ENCODE measurements at places on chromosomes 16 and 17.

DNA sequence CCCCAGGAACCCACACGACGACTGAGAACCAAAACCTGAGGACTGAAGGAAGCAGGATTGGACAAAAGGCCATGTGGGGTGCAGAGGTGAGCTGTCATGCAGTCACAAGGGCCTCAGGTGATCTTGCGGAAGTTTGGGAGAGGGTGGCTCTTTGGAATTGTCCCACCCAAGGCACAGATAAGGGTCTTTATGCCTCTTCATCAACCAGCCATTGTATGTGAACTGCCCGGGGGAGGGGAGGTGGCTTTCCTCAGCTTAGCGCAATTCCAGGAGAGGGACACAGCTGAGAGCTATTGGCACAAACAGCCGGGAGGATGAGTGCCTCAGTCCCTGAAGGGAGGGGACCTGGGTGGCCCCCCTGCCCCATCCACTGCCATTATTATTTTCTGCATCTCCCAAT, 55.1 kb upstream of the PHOSPHO1 start:
- no peak for DNase-seq

- no peak for DNase-seq
These were observed 364.9 kb upstream of the PMFBP1 start for GRCh38 chr16:72536723-72537435.

- DNase-seq: no peak
These were observed 234.5 kb downstream of the C16orf78 start for GRCh38 chr16:49608098-49608497.

DNA sequence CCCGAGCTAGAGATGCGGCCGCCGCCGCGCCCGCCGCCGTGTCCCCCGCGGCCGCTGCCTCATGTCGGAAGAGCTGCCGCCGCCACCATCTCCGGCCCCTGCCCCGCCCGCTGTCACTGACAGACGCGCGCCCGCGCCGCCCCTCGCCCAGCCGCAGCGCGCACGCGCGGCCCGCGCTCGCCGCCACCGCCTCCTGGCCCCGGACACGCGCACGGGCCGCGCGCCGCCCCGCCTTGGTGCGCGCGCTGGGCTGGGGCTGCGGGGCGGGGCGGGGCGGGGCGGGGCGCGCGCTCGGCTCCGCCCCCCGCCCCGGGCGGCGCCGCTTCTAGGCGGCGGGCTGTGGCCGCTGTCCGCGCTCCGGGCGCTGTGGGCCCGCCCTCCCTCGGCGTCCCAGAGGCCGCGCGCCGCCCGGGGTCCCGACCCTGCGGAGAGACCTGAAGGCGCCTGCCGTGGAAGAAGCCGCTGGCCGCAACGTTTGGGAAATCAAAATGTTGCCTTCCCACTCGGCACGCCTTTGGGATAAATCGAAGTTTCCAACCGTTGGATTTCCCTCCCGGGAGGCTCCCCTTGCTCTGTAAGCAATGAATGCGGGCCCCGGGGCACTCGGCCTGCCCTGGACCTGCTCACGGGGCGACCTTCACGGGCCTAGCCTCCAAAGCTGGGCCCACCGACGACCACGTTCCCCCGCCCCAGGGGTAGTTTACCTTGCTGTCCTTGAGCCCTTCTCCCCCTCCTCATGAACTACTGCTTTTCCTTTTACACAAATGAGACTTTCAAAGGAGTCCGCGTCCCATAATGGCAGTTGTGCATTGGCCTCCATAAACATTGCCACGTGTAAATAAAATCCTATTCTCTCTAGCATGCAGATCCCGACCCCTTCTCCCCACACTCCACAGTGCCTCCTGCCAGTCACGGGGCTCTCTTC, at the start of gene ADCY9:
Gene ADCY9 (minus strand): TSS at position 118 of the 925 bp plus-strand sequence. CDS start 1,000 bp downstream, outside the sequence.
- DNase-seq: peak; percentile 76

GRCh38 chr17:80818871-80819270, 172.8 kb upstream of the CHMP6 start:
- DNase-seq: no peak

GRCh38 chr16:28876019-28876659, 2.1 kb upstream of the ATP2A1 start:
- DNase-seq: no peak

DNA sequence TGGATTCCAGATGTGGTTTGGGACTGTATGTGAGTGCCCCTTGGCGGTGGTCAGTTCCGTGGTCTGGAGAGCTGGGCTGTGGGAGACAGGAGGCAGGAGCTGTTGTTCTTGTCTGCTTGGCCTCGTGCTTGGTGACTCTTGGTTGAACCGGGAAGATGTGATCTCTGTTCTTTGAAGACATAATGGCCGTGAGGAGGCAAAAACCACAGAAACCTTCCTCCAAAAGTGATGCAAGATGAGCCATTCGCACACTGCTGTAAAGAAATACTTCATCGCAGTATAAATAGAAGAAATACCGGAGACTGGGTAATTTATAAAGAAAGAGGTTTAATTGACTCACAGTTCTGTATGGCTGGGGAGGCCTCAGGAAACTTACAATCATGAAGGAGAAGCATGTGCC, 128.8 kb downstream of the RAP1GAP2 start:
- no peak for DNase-seq

- DNase-seq: peak; percentile 81
These were observed 3.6 kb downstream of the CORO1A start for GRCh38 chr16:30186782-30187555.

- DNase-seq: no peak
These were observed 114.5 kb downstream of the RMI2 start for GRCh38 chr16:11459722-11460121.

GRCh38 chr17:12765548-12765947, 23.8 kb upstream of the ARHGAP44 start:
- no peak for DNase-seq

- DNase-seq: no peak
These were observed 8.8 kb upstream of the LPCAT2 start for GRCh38 chr16:55499951-55500529.

- DNase-seq: no peak
These were observed 14.6 kb upstream of the ENPP7 start for GRCh38 chr17:79715943-79716797.

DNA sequence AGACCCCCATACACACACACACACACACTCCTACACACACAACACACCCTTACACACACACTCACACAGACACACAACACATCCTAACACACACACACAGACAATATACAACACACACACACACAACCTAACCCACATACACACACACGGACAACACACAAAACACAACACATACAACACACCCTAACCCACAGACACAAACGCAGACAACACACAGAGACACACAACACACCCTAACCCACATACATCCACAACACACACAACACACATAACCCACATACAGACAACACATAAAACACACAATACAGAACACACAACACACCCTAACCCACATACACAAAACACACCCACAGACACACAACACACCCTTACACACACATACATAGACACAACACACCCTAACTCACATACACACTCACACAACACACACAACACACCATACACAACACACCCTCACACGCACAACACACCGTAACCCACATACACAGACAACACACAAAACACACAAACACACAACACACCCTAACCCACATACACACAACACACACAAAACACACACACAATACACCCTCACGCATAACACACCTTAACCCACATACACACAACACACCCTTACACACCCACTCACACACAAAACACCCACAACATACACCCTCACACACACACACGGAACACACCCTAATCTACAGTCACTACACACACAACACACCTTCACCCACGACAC, 4.4 kb downstream of the ASGR1 start:
- no peak for DNase-seq

GRCh38 chr17:73586921-73587602, 57.2 kb downstream of the SDK2 start:
- DNase-seq: no peak

- DNase-seq: no peak
These were observed 282.1 kb downstream of the HS3ST3B1 start for GRCh38 chr17:14582996-14583395.

- DNase-seq: no peak
These were observed 4.0 kb upstream of the FBXL20 start for GRCh38 chr17:39405436-39405835.

GRCh38 chr17:70314096-70314495, 144.8 kb downstream of the KCNJ2 start:
- no peak for DNase-seq

DNA sequence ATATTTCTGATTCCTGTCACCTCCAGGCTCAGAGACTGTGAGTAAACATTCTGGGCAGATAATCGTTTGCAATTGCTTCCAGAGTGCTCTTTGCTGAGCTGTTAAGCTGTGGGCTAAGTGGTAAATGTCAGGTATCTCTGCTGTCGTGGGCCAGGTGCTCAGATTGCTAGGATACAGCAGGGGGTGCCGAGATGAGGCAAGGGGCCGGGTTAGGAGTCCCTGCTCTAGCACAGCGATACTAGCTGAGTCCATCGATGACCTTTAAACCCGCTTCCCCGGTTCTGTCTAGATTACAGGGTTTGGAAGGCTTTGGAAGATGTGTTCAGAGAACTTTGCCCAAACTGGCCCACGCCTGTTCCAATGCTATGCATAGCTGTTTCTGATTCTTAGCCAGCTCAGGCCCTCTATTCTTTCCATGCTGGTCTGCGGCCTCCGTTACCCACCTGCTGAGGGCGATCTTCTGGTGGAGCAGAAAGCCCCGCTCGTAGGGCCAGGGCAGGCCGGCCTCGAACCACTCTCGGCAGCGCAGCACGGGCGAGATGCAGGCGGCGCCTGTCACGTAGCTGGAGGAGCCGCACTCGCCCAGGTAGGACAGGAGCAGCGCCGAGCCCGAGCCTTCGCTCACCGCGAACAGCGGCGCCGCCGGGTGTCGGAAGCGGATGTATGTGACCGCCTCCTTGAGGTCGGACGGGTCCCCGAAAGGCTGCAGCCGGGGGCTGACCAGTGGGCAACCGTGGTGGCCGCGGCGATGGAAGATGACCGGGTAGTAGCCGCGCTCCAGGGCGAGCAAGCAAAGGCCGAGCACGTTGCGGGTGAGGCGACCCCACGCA, 979 bp downstream of the ABHD15 start:
- peak; percentile 49 for DNase-seq

DNA sequence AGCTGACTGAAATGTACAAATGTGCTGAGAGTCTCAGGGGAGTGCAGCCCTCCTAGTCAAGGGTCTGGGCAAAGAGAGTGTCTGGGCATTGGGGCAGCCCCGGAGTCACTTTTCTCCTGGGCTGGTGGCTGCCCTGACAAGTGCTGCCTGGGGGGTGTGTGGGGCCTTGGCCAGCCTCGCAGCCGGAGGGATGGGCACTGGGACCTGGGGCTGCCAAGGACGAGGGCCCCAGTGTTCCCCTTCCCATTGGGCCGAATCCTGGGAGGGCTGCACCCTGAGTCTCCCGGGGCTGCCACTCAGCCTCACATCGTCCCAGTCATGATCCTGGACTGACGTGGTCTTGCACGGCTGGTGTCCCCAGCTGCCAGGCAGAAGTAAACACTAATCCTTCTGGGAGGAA, 132.3 kb downstream of the BANP start:
- no peak for DNase-seq

- no peak for DNase-seq
These were observed 4.2 kb upstream of the KRTAP4-5 start for GRCh38 chr17:41153856-41154255.

GRCh38 chr17:3925684-3926485, 9.6 kb upstream of the P2RX1 start:
- DNase-seq: no peak

DNA sequence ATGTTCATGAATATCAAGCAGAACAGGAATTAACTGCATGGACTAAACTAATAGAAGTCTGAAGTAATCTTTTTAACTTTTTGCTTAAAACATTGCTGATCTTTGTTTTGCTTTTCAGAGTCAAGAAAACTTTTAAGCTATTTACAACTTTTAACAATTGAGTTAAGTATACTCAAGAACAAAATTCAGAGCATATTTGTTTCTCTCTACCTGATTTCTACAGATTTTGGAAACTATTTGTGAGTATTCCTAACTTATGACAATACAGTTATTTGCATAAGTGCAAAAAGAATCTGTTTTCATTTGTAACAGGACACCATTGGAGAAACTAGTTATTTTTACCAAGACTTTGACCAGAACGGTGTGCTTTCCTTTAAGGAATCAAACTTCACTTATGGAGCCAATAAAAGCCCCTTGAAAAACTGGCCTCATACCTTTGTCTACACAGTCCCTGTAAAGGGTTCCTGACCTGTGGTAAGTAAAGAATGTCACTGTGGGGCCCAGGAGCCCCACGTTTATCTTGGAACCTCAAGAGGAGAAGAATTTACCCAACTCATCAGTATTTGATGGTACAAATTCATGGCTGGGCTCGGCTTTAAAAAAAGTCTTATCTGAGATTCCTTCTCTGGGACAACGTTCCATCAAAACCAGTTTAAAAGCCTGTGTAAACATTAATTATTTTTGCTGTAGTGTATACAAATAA, 11.3 kb upstream of the LDHD start:
- no peak for DNase-seq

DNA sequence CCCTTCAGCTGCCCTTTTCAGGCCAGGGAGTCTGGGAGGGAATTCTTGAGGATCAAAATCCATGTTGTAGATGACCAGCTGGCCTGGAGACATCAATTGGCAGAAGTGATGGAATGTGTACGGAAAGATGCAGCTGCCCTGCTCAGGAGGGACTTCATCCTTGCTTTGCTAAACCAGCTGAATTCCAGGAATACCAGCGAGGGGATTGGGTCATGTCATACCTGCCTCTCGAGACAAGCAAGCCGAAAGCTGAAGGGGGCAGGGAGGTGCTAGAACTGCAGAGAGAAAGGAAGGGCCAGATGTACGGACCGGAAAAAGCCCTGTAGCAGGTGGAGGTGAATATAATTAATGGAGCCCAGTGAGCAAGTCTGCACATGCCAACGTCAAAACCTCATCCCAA, 25.6 kb upstream of the NTN1 start:
- DNase-seq: no peak

- DNase-seq: no peak
These were observed 26.4 kb downstream of the B9D1 start for GRCh38 chr17:19335951-19336631.

- no peak for DNase-seq
These were observed 2.0 kb downstream of the TBC1D10B start for GRCh38 chr16:30368122-30368791.

DNA sequence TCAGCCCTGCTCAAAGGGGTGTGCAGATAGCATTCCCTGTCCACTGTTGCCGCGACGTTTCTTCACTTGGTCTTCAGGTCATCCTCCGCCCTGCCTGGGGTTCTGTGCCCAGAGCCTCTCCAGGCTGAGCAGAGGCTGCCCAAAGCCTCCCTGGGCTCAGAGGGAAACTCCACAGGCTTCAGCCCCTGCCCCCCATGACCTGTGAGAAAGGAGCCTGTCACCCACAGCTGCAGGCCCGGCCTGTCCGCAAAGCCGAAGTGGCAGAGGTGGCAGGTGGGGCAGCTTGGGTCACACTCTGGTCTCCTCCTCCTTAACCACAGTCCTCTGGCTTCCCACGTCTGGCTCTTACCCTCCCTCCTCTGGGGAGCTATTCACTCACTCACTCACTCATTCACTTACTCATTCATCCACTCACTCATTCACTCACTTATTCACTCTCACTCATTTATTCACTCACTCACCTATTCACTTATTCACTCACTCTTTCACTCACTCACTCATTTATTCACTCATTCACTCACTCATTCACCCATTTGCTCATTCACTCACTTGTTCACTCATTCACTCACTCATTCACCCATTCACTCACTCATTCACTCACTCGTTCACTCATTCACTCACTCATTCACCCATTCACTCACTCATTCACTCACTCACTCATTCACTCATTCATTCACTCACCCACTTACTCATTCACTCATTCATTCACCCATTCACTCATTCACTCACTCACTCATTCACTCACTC, 7.1 kb upstream of the CPSF4L start:
- DNase-seq: no peak

- DNase-seq: no peak
These were observed 20.3 kb downstream of the PIMREG start for GRCh38 chr17:6464446-6465041.
